ENCODE measurements at places on chromosomes 7 and 10.
A peak's percentile ranks its signal among the peaks of the same experiment; 100 is the strongest.

DNA sequence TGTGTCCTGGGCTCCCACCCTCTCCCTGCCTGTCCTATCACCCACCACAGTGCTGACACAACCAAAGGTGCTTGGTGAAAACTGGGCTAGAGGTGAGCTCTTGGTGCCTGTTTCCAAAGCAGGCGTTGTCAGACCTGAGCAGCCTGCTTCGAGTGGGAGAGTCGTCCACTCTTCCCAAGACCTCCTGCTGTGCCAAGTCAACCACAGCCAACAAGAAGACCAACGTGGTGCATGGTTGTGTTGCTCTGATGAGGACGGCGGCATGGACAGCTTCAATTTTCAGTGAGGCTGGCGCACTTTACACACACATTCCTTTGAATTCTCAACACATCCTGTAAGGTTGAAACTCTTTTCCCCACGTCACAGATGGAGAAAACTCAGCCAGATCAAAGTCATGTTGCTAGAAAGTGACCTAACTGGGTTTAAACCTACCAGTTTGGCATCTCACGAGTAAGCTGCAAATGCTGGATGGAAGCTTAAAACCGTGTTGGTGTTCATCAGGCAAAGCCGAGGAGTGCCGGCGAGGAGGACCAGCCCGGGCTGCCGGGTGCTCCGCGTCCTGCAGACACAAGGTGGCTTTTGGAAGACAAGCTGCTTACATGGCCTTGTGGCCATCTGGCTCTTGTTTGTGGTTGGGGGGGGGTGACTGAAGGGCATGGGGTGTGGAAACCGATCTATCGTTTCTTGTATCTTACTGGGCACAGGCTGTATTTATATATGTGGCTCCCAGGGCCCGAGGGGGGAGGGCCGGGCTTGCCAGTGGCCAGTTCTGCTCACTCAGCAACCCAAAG lies 39.3 kb downstream of the INSIG1 start:
- no peak for DNase-seq

- DNase-seq: peak; percentile 84
Observed at GRCh38 chr10:93379731-93380575, 102.2 kb downstream of the MYOF start.

DNA sequence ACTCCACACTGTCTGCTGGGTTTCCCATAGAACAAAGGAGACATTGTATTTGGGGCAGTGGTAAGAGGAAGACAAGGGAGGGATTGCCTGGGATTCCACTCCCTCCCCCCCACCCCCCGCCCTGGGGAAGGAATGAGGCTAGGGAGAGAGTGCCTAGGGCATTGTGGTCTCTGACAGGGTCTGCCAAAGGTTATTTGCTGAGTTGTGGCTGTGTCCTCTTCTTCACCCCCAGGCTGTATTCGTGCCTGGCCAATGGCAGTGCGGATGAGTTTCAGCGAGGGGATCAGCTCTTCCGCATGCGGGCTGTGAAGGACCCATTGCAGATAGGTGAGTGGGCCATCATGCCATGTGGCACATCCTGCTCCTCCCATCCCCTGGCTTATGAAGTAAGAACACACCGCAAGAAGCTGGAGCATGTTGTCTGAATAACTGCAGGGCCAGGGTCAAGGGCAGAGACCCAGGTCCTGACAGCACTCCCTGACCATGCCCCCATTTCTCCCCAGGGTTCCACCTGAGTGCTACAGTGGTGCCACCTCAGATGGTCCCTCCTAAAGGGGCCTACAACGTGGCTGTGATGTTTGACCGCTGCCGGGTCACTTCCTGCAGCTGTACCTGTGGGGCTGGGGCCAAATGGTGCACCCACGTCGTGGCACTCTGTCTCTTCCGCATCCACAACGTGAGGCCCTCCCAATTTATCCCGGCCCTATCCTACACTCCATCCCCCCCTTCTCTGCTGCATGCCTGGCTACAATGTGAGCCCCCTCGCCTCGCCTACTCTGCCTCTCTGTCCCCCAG lies 3.7 kb downstream of the ZSWIM8 start:
- DNase-seq: no peak

DNA sequence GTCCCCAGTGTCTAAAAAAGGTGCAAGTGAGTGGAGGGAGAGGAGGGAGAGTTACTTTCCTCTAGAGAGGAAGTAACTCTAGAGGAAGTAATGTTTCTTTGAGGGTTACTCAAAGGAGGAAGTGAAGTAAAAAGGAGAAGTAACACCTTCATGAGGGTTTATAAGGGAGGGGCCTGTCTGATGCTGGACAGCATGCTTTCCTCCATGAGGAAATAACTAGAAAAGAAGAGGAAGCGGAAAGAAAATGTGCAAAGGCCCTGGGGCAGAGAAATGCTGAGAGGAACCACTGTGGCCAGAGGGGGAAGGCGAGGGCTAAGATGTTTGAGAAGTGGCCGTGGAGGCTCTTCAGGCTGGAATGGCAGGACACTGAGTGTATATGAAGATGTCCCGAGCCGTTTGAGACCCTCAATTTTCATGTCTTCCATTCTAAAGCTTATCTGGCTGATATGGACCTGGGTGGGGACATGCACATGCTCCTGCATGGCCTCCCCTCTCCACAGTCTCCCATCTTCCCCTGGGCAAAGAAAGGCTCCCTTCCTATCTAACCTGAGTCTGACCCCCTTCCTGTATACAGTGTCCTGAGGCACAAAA lies 3.4 kb upstream of the SLC18A2 start:
- DNase-seq: no peak

- no peak for DNase-seq
Observed at GRCh38 chr7:131924857-131925256, 368.4 kb upstream of the PODXL start.

DNA sequence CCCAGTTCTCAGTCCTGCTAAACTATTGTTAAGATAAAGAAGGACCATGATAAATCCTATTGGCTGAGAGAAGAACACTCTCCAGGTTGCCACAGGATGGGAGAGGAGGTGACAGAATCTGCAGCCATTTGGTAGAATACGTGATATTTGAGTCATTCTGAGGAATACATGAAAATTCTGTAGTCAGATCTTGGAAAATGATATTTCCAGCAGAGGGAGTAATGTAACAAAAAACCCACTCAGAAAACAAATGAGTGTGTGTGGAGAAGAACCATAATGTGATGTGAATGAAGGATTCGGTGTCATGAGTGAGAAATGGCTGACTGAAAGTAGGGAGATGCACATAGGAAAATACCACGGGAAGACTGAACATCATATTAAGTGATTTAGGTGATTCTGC lies 128.5 kb upstream of the PFKP start:
- DNase-seq: no peak

DNA sequence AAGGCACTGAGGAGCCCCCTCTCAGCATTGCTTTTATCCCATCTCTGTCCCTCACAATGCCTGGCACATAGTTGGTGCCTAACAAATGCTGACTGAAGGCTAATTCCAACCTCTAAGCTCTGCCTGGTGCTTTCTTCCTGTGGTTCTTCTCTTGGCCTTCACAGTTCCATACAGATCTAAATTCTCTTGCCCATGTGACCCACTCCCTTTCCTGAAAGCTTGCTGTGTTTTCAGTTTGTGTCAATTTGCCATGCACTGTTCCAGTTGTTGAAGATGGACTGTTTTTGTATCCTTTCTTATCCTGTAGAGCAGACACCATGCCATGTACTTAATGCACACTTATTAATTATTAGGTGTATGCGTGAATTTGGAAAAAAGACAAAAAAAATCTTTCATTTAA lies 9.2 kb downstream of the TBXAS1 start:
- DNase-seq: no peak

GRCh38 chr10:118272149-118272721 lies 69.9 kb downstream of the FAM204A start:
- DNase-seq: no peak

DNA sequence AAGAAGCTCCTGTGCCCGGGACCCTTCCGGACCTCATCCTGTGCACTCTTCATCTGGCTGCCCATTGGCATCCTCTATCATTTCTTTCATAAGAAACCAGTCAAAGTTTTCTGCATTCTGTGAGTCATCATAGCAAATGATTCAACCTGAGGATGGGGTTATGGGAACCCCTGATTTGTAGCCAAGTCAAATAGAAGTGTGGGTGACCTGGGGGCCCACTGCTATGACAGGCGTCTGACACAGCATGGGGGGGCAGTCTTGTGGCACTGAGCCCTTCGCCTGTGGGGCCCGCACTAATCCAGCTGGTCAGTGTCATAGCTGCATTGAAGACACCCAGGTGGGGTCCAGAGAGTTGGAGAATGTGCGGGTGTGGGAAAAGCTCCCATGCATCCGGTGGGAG lies 230.4 kb downstream of the USP6NL start:
- DNase-seq: peak; percentile 74

DNA sequence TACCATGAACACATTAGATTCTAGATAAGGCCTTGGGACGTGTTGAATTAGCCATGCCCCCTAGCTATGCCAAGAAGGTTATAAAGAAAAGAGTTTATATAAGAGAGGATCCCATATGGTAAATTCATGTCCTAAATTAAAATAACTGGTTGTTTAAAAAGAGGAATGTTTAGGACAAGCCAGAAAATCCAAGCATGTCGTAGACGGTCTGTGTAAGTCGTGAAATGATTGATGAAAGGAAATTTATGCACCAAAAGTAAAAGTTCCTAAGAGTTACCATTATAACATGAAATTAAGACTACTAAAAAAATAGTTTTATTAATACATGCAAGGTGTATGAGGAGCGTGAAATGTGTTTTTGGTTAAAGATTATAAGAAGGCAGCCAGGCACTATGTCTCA lies 624.9 kb downstream of the ARL4A start:
- no peak for DNase-seq

GRCh38 chr10:90998733-90999511 lies 78.0 kb upstream of the ANKRD1 start:
- no peak for DNase-seq

DNA sequence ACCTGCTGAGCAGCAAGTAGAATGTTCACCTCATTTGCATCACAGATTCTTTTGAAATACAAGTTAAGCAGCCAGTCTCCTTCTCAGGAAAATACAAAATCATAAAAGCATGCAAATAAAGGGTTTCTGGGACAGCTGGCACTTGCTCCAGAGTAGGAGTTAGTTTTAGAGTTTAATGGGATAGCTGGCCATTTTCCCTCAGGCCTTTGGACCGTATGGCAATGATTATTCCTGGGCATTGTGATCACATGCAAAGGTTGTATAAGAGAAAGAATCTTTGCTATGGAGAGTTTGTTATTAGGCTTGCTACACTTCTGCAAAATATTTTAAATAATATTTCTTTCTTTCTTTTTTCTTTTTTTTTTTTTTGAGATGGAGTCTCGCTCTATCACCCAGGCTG lies 240.8 kb downstream of the CDK14 start:
- DNase-seq: no peak

- no peak for DNase-seq
Observed at GRCh38 chr7:123916240-123916724, 8.8 kb upstream of the SPAM1 start.

- DNase-seq: no peak
Observed at GRCh38 chr7:29765490-29765889, 40.8 kb upstream of the WIPF3 start.

DNA sequence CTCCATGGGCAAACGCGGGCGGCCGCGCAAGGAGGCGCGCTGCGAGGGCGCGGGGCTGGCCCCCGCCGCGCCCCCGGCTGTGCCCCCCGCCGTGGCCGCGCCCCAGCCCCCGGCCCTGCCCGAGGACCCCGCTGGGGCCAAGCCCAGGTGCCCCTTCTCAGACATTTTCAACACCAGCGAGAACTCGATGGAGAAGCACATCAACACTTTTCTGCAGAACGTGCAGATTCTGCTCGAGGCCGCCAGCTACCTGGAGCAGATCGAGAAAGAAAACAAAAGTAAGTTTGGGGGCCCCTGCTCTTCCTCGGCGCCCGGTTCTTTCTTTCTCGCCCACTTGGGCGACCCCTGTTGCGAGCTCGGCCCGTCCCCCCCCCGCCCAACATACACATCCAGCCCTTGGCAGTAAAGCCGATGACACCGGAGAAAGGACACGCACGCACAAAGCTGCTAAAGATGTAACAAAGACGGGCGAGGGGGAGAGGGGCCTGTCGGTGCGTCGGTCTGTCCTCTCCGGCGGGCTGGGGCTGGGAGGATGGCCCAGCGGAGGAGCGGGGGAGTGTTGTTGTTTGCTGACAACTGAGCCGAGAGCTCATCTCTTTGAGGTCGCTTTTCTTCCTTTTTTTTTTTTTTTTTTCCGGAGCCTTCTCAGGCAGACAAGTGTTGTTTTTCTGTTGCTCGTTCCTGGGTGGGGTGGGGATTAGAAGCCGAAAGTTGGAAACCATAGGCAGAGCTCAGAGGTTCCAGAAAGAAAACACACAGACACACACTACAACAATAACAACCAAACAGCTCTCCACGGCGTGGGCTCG lies 604 bp downstream of the MXI1 start:
- DNase-seq: no peak

- DNase-seq: no peak
Observed at GRCh38 chr7:149217570-149217969, 21.9 kb upstream of the ZNF212 start.

GRCh38 chr7:24472093-24472492 lies 101.2 kb upstream of the PALS2 start:
- peak; percentile 54 for DNase-seq

DNA sequence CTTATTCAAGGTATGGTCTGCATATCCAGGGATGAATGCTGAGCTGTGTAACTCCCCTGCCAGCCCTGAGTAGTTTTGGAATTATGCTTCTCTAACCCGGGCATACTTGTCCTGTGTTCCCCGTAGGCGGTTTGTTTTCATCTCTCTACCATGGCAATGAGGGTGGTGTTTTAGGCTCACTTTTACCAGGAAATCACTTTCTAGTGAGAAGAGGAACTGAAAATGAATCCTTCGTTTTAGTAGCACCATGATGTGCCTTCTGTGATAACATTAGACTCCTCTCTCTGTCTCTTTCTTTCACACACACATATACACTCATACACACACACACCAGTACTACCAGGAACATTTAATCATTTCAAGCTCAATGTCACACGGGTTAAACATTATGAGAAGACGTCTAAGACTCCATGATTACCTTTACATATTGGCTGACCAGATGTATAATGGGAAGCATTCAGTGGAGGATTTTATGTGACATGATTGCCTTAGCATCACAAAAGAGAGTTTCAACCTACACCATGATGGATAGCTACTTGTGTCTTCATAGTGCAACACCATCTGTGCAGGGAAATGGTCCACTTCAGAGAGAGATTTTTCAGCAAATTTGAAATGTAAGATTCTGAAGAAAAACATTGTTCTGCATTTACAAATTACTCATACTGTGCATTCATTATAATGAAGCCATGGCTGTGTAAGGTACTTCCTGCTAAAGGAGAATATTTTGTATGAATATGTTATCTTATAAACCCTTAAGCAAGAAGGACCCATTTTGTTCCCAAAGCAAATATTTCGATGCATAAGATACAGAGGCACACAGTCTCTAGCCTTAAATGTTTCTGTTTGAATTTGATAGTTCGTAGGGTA lies 31.0 kb upstream of the PFKP start:
- DNase-seq: no peak

- DNase-seq: no peak
Observed at GRCh38 chr7:81690251-81690650, 79.6 kb downstream of the HGF start.

- no peak for DNase-seq
Observed at GRCh38 chr7:95316588-95316987, 7.7 kb downstream of the PON1 start.

DNA sequence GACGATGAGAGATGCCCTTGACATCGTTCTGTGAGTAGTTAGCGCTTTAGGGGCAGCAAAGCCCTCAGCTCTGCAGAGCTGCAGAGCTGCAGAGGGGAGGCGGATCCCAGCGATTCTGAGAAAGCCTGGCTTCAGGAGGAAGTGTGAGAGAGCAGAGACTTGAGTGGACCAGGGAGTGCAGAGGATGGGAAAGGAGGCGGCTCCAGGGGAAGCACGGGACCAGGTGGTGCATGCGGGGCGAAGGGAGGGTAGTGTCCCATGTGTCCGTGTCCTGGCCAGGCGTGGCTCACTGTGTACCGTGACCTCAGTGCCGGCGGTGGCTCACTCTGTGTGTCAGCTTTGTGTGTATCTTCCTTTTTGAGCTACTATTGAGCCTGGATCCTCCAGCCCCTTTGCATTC lies 250.8 kb upstream of the PITRM1 start:
- DNase-seq: no peak
